Progenitor cell of endocrine pancreas (in vitro differentiated cells): ENCODE measurements at places on chromosomes 5 and 9. TPM values are rescaled to one million over a fixed set of nuclear protein-coding genes. Genes with fewer than 3 reads are reported as not detected.

Gene ADAMTS2
- total RNA-seq: 2.1 and 2.5 TPM in 2 replicates

Gene FAM120A
- 59.3 and 59.6 TPM in 2 replicates for total RNA-seq

Gene IL5
- not detected in 2 replicates for total RNA-seq

Gene PIP5K1B
- total RNA-seq: 1.5 and 2.0 TPM in 2 replicates

Gene HSD17B4
- total RNA-seq: 248 and 285 TPM in 2 replicates

Gene FREM1
- 11.4 and 13.2 TPM in 2 replicates for total RNA-seq

Gene NCBP1
- total RNA-seq: 45.9 and 55.7 TPM in 2 replicates

Gene TMEM215
- total RNA-seq: not detected in 2 replicates

Gene SEMA5A
- 4.0 and 4.3 TPM in 2 replicates for total RNA-seq

Gene PCDHGA8
- total RNA-seq: 1.5 and 1.9 TPM in 2 replicates

Gene NR2F1-AS1
- 6.3 and 10.6 TPM in 2 replicates for total RNA-seq

Gene MORN5
- total RNA-seq: 0.57 and 1.9 TPM in 2 replicates

Gene TAF1L
- not detected in 2 replicates for total RNA-seq

Gene SLC34A3
- total RNA-seq: 0.26 and 0.27 TPM in 2 replicates

Gene CNTLN
- total RNA-seq: 7.8 and 8.9 TPM in 2 replicates

Gene LMX1B
- 9.1 and 11.0 TPM in 2 replicates for total RNA-seq

Gene RNF208
- 24.0 and 25.7 TPM in 2 replicates for total RNA-seq

Gene GDA
- total RNA-seq: 5.5 and 5.8 TPM in 2 replicates

Gene BTNL8
- total RNA-seq: not detected in 2 replicates

Gene ZNF608
- 134 and 148 TPM in 2 replicates for total RNA-seq

Gene SPATA31D4
- total RNA-seq: not detected in 2 replicates

Gene CRAT
- 19.0 and 20.5 TPM in 2 replicates for total RNA-seq
